ENCODE measurements at places on chromosomes 16 and 17.

GRCh38 chr17:77622647-77623046, 335.9 kb upstream of the TNRC6C start:
- DNase-seq, result no peak

GRCh38 chr16:58037365-58038057, 12.0 kb downstream of the MMP15 start:
- DNase-seq, result no peak

DNA sequence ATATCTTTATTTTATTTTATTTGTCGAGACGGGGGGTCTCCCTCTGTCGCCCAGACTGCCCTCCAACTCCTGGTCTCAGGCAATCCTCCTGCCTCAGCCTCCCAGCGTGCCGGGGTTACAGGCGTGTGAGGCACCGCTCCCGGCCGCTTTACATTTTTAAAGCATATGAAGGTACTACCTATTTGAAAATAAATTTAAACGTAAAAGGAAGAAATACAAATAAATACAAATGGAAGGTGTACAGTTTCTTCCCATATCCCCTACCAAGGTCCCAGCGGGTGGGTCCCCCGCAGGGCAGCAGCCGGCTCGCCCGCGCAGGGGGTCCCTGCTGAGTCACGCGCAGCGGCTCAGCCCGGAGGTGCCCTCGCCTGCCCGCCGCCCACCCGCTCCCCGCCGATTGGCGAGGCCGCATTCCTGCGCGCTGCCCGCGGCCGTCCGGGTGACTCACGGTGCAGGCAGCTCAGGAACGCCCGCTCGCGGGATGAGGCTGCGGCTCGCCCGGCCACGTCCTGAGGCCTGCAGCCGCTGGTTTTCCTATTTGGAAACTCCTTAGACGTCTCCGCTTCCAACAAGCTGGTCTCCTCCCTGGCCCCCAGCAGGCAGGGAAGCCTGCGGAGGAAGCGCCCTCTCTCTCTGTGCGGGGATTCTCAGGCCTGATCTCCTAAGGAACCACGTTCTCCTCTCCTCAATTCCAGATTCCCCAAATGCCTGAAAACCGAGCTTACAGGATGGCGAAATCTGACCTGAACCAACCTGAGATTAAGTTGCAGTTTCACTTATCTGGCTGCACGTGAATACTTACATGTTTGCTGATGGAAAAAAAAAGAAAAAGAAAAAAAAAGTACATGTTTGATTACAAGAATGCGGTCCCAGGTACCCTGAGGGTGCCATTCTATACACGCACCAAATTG, 54.8 kb upstream of the MAP3K14 start:
- peak; percentile 95 for DNase-seq

DNA sequence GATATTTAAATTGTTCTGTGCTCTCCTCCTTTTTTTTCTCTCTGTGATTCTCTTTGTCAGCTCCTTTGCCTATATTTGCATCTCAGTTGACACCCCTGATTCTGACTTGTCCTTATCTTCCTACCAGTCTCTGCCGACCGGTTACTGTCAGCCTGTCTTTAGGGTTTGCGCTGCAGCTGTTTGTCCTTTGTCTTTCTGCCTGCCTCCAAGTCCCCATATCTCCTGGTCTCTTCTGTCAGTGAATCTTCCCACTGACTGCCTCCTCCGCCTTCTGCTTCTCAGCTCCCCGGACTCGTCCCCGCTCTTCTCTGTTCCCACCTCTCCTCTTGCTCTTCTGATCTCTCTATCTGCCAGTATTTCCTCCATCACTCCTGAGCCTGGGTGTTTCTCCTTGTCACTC, 5.2 kb downstream of the TLCD2 start:
- DNase-seq, result no peak

- no peak for DNase-seq
These were observed 14.6 kb upstream of the CNGB1 start for GRCh38 chr16:57985204-57986181.

DNA sequence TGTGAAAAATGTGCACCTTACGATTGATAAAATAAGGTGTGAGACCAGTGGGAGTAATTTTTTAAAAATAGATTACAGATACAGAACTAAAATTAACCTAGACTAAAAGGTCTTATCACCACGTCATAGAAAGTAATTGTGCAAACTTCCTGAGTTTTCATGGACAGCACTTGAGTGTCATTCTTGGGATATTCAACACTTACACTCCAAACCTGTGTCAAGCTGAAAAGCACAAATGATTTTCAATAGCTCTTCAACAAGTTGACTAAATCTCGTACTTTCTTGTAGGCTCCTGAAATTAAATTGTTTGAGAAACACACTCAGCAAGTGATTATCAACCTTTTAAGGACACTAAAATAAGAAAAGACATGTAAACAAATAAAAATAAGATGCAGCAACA, 20.5 kb downstream of the BRCA1 start:
- no peak for DNase-seq

GRCh38 chr16:12011565-12011964, 35.0 kb downstream of the SNX29 start:
- no peak for DNase-seq

DNA sequence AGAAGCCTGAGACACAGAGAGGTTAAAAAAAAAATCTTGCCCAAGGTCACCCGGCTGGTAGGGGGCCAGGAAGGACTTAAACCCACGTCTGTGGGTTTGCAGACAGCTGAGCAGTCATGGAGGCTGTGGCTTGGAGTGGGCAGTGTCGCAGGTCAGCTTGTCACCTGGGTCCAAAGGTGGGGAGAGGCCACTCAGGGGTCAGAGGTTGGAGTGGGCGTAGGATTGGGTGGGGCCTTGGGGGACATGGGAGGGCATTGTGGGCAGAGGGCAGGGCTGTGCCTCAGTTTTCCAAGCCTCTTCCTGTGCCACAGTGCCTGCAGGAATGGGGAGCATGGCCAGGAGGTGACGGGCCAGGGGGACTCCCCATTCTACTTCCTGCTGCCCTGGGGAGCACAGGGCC, 2.0 kb upstream of the NDRG4 start:
- no peak for DNase-seq

- no peak for DNase-seq
These were observed 9.8 kb downstream of the TMEM208 start for GRCh38 chr16:67236563-67237395.

DNA sequence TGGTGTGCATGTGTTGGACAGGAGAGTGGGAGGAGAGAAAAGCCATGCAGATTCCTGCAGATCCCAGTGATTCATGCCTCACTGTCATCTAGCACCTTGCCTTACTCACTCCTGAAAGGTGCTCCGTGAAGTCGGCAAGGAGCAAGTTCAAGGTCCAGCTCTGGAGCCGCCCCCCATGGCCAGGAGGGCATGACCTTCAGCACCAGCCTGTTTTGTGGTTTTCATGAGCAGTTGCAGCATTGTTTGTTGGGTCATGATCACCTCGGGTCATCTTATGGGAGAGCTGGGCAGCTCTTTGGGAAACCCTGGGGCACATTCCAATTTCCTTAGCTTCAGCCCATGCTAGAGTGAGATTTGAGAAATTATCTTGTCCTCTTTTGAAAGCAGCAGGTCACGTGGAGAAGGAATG, 137.5 kb upstream of the IRX3 start:
- no peak for DNase-seq

GRCh38 chr17:50916026-50916707, 50.0 kb upstream of the TOB1 start:
- DNase-seq, result no peak

GRCh38 chr16:49670627-49671026, 185.3 kb downstream of the ZNF423 start:
- DNase-seq, result no peak

DNA sequence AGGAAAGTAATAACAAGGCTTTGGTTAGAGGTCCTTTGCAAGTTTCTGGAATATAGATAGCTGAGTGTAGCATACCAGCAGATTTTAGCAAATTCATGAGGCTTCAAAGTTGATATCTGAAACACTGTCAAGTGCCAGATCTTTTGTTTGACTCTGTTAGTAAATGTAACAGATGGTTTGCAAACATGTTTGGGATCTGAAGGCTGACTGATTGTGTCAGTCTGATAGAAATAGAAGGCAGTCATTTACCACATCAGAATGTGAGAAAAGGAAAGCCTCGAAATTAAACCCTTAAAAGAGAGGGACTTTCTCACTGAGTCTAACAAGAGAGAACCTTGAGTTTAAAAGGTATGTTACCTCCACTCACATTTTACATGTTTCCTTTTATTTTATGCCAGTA, 371.5 kb downstream of the KIF2B start:
- DNase-seq, result no peak

DNA sequence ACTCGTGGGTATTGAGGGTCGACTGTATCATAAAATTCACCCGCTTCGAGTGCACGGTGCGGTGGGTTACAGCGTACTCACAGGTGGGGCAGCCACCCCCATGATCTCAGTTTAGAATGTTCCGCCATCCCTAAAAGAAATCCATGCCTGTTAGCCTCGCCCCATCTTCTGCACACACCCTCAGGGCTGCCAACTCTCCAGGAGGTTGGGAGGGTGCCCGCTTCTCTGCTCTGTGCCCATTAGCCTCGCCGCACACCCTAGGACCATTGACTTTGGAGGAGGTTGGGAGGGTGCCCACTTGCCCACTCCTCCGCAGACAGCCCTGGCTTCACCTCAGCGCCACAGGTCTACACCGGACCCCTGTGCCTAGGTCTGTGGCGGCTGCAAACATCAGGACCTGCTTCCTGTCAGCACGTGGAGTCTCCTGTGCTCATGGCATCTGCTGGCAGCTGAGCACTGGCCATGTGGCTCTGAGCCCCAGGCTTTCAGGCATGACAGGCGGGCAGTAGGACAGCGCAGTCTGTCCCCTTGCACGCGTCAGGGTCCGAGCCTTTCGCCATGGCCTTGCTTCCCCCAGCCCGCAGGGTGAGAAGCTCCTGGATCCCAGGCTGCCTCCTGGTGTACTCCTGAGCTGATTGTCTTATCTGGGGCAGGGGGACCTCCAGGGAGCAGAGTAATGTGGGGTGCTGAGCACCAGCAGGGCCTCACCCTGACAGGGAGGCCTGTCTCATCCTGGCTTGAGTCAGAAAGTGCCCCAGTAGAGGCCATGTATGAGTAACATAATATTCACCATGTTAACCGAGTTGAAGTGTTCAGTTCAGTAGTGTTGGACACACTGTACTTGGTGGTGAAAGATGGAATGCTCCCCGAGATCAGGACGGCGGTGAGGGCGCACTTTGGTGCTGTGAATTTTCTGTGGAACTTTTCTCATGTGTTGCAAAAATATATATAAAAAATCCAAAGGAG, 21.9 kb downstream of the NME3 start:
- no peak for DNase-seq

- no peak for DNase-seq
These were observed 8.3 kb downstream of the ZDHHC7 start for GRCh38 chr16:85003076-85003475.

GRCh38 chr16:67158637-67159600, 790 bp downstream of the TRADD start:
- no peak for DNase-seq

DNA sequence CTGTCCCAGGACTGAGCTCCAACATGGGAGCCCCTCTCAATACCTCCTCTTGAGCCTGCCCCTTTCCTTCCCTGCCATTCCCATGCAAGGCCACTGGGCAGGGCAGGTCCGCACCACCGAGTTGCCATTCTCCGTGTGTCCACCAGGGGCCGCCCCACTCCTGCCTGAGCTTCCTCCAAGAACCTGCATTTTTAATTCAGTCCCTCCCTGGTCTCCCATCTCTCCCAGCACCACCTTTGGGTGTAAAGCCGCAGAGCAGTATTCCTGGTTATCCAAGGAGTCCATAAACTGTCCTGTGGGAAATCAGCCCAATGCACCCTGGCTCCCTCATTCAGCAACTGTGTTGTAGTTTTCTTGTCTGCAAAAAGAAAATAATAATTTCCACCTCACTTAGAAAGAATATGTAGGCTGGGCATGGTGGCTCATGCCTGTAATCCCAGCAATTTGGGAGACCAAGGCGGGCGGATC, 15.9 kb upstream of the ANKRD40CL start:
- peak; percentile 95 for DNase-seq

DNA sequence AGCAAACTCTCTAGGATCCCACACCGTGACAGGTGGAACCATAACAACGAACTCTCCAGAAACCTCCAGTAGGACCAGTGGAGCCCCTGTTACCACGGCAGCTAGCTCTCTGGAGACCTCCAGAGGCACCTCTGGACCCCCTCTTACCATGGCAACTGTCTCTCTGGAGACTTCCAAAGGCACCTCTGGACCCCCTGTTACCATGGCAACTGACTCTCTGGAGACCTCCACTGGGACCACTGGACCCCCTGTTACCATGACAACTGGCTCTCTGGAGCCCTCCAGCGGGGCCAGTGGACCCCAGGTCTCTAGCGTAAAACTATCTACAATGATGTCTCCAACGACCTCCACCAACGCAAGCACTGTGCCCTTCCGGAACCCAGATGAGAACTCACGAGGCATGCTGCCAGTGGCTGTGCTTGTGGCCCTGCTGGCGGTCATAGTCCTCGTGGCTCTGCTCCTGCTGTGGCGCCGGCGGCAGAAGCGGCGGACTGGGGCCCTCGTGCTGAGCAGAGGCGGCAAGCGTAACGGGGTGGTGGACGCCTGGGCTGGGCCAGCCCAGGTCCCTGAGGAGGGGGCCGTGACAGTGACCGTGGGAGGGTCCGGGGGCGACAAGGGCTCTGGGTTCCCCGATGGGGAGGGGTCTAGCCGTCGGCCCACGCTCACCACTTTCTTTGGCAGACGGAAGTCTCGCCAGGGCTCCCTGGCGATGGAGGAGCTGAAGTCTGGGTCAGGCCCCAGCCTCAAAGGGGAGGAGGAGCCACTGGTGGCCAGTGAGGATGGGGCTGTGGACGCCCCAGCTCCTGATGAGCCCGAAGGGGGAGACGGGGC, 1.3 kb downstream of the SPN start:
- DNase-seq, result no peak

- DNase-seq, result no peak
These were observed 35.9 kb upstream of the ACSM2B start for GRCh38 chr16:20611975-20612481.

Measured in mesenteric fat pad (tissue), 1 donor.